ENCODE measurements at places on chromosomes 16 and 17.

GRCh38 chr17:50063561-50064252, 7.8 kb downstream of the ITGA3 start:
- DNase-seq = no peak

DNA sequence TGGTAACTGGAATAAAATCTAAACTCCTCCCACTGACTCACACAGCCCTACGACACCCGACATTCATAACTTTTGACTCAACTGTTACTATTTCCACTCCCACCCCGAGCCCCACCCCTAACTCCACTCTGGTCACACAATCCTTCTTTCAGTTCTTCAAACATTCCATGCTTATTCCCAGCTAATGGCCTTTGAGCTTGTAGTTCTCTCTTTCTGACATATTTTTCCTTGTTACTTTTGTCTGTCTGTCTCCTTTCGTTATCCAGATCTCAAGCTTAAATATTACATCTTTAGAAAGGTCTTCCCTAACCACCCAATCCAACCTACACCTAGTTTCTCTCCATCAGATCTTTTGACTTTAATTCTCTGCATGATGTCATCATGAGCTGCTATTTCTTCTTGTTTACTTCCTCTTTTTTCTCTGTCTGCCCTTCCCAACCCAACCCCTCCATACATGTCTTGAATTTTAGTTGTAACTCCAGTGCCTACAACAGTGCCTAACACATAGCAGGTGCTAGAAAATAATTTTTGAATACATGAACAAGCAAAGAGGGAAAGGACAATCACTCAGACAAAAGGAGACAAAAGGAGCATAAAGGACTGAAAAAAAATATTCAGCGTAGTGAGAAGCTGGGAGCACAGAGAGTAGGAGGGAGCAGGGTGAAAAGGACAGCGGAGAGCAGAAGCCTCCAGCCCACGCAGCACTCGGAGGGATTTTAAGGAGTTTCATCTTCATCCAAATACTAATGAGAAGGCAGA, 65.2 kb upstream of the SMIM36 start:
- peak; percentile 58 for DNase-seq

DNA sequence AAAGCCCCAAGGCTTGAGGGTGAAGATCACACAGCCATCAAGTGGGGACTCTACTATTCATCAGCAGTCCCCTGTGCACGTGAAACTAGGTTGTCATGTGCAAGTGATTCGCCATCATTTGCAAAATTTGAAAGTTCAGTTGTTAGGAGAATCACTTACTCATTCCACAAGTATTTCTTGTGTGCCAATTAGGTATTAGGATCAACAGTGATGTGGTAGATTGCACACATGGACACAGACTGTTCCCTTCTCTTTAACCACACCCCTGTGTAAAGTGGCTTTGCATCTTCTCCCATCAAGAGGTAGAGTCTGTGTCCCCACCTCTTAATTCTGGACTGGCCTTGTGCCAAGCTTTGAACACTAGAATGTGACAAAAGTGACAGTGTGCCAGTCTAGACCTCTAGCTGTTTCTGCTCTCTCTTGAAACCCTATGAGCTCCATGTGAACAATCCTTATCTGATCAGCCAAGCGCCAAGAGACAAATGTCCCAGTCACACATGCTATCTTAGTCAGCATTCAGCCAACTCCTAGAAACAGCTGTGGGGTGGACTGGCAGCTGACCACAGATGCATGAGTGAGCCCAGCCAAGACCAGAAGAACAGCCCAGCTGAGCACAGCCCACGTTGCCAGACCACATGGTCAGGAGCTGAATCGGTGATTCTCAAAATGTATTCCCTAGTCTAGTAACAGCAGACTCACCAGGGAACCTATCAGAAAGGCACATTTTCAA, 31.5 kb upstream of the SHISA9 start:
- DNase-seq = peak; percentile 17

DNA sequence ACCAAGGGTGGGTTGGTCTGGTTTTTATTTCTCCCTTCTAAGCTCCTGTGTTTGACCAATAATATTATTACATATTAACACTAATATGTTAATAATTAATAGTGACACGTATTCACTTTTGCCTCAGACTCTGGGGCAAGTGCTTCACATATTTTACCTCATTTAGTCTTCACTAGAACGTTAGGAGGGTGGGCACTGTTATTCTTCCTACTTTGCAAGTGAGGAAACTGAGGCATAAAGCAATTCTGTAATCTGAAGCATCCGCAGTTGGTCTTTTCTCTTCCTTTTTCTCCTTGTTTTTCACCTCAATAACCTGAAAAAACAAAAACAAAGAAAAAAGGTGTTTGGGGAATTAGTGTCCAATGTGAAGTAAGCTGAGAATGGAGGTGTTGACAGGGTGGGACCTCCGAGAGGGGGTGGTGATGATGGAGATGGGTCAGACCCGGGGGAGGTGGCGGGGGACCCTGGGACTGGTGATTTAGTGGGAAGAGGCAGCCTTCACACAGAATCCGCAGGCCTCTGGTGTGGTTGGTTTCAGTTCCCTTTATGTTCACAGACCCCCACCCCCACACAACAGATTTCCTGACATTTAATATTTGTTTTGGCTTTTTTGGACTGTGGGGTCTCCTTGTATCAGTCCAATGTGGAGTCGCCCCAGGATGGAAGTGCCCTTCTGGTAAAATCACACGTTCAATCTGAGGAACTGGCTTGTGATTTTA, 3.7 kb downstream of the CDH1 start:
- no peak for DNase-seq

GRCh38 chr16:734208-734980, 6.4 kb downstream of the CIAO3 start:
- no peak for DNase-seq

DNA sequence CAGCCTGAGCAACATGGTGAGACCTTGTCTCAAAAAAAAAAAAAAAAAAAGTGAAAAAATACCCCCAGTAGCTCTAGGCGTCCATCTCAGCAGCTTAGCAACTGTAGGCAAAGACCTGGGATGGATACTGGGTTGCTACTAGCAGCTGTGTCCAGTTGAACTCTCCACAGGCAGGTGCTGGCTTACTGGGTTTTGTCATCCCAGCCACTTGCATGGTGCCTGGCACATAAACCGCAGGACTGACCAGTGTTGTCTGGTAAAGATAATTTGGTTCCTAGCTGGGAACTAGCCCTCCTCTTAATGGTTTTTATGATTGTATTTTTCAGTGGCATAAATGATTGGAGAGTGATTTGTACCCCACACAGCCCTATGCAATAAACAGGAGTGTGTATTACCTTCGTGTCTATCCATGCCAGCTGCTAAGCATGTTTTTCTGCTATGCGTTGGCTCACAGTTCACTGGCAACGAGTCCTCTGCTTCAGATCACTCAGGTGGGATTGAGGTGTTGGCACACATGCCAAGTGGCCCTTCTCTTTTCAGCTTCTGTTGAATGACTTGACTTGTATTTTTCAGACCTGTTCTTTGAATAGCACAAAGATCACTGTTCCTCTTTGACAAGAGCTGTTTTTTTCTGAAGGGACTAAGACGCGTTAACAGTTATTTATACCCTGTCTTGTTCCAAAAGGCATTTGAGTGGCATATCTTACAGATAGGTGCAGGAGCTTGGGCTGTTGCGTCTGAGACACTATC, 352.9 kb downstream of the SNX29 start:
- no peak for DNase-seq

DNA sequence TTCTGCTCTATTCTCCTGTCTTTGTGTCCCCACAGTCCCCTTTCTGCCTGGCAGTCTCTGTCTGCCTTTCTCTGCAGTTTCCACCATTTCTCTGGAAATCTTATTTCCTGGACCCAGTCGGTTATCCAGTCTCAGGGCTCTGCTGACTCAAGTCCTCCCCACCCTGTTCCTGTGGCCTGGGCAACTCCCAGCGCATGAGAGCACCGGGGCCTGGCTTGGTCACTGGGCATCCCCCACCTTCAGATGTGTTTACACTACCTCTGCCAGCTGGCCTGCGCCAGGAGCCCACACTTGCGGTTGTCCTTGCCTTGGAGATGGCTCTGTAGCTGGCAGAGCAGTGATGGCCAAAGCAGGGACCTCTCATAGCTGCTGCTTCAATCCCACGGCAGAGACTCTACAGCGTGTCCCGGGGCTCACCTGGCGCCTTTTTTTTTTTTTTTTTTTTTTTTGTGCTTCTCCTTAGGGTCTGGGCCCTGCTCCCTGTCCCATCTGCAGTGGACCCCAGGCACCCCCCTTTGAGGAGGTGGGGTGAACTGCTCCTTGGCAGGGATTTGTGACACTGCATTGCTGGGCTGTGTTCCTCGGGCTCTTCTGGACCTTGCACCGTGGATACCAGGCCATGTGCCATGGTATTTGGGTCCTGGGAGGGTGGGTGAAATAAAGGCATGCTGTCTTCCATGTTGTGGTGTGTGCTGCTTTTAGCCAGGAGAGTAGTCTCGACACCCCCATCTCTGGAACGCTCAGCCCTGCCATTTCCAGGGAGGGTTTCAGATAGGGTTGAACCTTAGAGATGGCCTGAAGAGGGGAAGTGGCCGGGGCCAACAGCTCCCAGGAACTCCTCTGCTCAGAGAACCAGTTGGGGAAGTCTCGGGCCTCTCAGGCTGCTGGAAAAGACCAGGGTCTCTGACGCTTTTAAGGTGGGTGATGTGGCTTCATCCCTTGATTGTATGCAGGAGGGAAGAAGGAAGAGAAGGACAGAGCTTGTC, 17.5 kb downstream of the GUCY2D start:
- no peak for DNase-seq

DNA sequence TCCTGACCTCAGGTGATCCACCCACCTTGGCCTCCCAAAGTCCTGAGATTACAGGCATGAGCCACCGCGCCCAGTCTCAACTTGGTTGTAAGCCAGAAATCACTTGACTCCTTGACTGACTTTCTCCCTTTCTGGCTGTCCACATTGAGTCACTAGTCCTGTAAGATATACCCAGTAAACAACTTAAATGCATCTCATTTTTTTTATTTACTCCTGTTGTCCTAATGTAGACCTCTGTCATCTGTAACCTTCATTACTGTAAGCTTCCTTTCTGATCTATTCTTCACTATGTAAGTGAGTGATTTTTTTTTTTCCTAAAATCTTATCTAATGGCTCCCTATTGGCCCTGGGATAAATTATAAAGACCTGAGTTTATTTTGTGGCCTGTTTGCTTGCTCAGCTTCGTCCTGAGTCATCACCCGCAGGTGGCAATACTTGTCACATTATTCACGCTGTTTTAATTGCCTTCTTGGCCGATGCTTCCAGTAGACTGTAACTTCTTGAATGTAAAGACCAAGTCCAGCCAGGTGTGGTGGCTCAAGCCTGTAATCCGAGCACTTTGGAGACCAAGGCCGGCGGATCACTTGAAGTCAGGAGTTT, 41.0 kb downstream of the PAFAH1B1 start:
- DNase-seq = no peak

GRCh38 chr17:32348483-32348800, 1.5 kb upstream of the ZNF207 start:
- peak; percentile 92 for DNase-seq

- DNase-seq = peak; percentile 23
Observed at GRCh38 chr16:72961115-72961832, 86.7 kb downstream of the ZFHX3 start.

DNA sequence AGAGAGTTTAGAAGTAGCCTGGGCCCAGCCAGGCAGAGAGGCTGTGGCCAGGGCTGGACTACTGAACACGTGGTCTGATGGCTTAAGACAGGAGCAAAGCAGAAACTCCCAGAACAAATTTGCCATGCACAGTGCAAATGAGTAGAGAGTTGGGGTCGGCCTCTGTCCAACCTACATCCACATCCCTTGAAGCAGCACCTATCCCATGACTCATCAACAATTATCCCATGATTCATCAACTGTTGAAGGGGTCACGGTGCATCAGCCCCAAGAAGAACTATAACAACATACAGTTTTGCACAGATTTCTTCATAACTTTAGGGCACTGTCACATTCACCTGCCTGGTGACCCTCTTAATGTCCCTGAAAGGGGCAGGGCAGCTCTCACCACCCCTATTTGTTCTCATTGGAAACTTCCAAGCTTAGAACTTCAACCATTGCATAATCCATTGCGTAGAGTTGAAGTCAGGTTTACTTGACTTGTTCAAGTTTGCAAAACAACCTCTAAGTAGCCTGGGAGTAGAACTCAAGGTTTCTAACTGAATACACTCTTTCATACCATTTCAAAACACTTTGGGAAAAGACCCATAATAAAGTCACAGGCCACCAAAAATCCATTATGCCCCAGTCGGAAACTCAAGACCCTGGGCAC, 235.2 kb upstream of the CDH5 start:
- no peak for DNase-seq

GRCh38 chr17:82087961-82088837, 9.8 kb downstream of the FASN start:
- DNase-seq = no peak

DNA sequence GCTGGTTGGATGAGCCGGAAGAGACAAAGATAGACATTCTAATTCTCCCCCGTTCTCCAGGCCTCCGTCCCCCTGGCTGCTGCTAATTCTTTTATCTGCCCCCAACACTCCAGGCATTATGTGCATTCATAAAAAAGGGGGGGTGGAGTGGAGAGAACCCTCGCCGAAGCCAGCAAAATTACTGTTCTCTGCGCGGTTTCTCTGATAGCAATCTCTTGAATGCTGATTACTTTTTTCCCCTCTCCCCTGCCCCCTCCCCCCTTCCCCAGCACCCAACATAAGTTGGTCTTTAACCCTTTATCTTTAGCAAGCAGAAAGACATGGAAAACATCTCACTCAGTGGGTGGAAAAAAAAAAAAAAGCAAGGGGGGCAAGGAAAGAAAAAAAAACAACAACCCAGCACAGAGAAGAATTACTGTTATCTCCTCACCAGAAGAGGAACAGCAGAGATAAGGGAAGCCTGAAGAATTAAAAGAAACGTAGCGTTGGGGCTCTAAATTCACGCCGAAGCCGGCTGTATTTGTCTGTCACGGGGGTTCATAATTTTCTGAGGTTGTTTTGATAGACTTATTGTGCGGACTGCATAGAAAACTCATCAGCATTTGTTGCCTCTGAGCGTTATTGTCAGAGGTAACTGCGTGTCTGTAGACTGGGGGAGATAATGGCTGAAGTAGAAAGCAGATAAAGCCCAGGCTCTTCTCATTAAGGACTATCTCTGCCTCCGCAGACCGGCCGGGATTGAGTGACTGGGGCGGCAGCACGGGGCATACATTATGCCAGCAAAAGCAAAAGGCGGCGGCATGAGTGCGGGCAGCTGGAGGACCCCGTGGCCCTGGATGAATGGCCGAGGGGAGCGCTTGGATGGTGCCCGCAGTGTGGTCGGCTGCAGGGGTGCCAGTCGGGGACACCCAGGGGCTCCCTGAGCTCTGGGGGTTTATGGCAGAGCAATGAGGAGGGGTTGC, 126.9 kb downstream of the MRM1 start:
- peak; percentile 73 for DNase-seq

GRCh38 chr16:89061590-89062380, 31.9 kb upstream of the ACSF3 start:
- no peak for DNase-seq

GRCh38 chr16:66614161-66614802, 9.8 kb downstream of the CMTM3 start:
- no peak for DNase-seq

Data from K562 (cell line).